Esophagus squamous epithelium (tissue), 5 donors: ENCODE measurements at places on chromosomes 5 and 9.

DNA sequence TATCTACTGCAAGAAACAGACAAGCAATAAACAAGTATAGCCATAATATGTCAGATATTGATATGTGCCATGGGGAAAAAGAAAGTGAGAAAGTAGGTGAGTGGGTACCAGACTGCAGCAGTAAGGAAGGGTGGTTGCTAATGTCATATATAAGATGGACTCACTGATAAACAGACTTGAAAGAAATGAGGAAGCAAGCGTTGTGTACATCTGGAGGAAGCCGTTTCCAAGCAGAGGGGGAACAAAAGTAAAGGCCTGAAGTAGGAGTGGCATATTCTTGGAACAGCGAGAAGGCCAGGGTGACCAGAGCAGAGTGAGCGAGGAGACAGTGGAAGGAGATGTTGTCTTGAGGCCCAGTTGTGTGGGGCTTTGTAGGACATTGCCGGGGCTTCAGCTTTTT lies 142.2 kb upstream of the MAP3K1 start:
- H3K36me3 ChIP-seq: no peaks in the 10 kb centered on the region
- no peak for DNase-seq
- no peak overlapping the region for H3K27ac ChIP-seq
- no peaks in the 10 kb centered on the region for H3K27me3 ChIP-seq
- H3K4me1 ChIP-seq: peaks cover 67% of the 10 kb centered on the region
- no peak overlapping the region for H3K4me3 ChIP-seq

GRCh38 chr9:26158631-26159150 lies 480.4 kb upstream of the TUSC1 start:
- no peak overlapping the region for H3K4me3 ChIP-seq
- H3K4me1 ChIP-seq: no peaks in the 10 kb centered on the region
- no peaks in the 10 kb centered on the region for H3K27me3 ChIP-seq
- no peak overlapping the region for H3K27ac ChIP-seq
- no peaks in the 10 kb centered on the region for H3K36me3 ChIP-seq

DNA sequence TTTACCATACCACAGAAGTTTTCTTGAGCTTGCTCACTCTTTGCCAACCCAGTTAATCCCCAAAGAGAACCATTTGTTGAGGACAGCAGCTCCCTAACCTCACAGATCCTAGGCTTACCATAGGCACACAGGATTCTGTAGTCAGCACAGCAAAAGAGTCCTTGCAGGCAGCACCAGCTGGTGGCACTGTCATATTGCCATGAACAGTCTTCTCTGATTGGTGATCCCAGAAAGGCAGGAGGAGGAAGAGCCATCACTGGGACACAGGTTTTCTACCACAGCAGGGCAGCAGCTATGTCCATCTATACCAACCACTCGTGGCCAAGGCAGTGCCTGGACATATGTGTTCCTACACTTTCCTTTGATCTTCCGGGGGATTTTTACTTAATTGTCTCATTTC lies 297.1 kb upstream of the CD180 start:
- peaks cover 30% of the 10 kb centered on the region for H3K4me1 ChIP-seq
- peak overlapping the region; percentile 35 for H3K27ac ChIP-seq
- H3K4me3 ChIP-seq: no peak overlapping the region
- no peaks in the 10 kb centered on the region for H3K36me3 ChIP-seq

DNA sequence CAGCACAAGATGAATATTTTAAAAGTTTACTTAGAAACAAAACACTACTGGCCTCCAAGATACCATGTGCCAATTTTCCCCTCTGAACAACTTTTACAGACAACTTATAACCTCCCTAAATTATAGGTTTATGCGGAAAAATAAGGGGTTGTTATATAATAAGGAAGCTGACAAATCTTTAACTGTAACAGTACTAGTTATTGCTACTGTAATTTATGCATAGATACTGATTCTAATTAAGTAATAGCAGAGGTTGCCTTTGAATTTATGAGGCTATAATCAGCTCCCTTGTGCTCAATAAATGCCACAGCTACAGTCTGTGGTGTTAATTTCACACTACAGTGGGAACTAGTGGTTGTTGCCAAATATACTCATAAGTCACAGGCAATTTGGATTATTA lies 291.3 kb upstream of the PCSK5 start:
- H3K4me3 ChIP-seq: no peak overlapping the region
- DNase-seq: no peak
- no peak overlapping the region for H3K27ac ChIP-seq
- no peaks in the 10 kb centered on the region for H3K36me3 ChIP-seq
- H3K27me3 ChIP-seq: no peaks in the 10 kb centered on the region

DNA sequence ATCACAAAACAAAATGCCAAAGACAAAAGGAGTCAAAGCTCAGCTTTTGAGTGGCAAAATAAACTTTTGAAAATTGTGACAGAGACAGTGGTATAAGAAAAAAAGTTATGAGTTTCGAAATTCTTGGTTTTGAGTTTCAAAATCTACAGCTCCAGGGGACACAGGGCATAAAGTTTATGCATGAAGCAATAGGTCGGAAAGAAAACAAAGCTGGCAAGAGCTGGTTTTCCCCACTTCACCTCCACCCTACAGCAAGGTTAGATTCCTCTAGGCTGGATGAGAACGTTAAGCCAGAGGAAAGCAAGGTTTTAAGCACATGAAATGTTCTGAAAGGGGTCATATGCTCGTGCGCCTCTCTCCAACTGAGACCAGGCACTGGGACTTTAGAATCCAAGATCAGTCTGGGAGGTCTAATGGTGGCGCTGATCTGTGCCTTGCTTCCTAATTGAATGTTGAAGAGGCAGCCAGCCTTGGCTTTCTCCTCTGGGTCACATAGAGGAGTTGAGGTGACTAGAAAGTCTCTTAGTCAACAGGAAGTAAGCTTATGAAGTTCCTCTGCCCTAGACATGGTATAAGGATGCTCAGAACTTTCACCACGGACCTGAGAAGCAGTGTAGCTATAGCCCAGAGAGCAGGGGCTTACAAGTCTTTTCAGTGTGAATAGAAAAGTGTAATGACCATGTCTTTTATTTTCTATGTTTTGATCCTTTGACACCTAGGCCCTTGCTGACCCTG lies 167.7 kb upstream of the DMAC1 start:
- no peak for DNase-seq
- no peaks in the 10 kb centered on the region for H3K27me3 ChIP-seq
- H3K27ac ChIP-seq: no peak overlapping the region
- H3K36me3 ChIP-seq: no peaks in the 10 kb centered on the region

DNA sequence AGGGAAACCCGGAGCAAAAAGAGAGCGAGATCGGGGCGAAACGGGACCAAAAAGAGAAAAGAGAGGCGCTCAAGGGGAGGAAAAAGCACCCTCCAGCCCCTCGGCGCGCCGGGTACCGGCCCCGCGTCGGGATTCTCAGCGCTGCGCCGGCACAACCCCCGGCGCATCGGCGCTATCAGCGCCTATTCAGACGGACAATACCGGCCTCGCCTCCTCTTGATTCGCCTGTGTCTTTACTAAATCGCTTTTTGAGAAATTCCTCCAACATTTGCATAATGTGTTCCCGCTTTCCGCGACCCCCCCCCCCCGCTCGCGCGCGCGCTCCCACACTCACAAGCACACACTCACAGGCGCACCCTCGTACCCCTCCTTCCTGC lies 578 bp downstream of the LHX6 start:
- peaks cover 27% of the 10 kb centered on the region for H3K4me1 ChIP-seq
- H3K27me3 ChIP-seq: peaks cover 32% of the 10 kb centered on the region
- DNase-seq: no peak
- H3K4me3 ChIP-seq: peak overlapping the region; percentile 67
- no peak overlapping the region for H3K27ac ChIP-seq
- no peaks in the 10 kb centered on the region for H3K36me3 ChIP-seq

GRCh38 chr5:122870219-122870856 lies 24.9 kb downstream of the SNX24 start:
- no peak overlapping the region for H3K27ac ChIP-seq
- H3K4me1 ChIP-seq: no peaks in the 10 kb centered on the region
- DNase-seq: no peak

DNA sequence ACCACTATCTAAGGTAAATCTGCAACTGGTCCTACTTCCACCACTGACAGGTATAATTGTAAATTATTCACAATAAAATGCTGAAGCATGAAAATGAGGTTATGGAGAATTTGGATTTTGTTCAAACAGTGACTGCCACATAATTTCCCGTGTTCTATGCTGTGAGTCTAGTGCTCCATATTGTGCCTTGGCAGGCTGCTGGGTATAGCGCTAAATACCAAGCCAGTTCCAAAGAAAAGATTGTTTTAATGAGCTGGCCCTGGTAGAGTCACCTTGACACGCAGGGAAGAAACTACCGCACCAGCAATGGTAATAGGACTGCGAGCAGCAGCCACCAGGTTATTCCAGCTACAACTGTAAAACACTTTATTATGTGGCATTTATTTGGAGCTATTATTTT lies 30.4 kb downstream of the PSMB7 start:
- H3K4me3 ChIP-seq: no peak overlapping the region
- no peak overlapping the region for H3K27ac ChIP-seq
- no peak for DNase-seq
- H3K36me3 ChIP-seq: no peaks in the 10 kb centered on the region
- no peaks in the 10 kb centered on the region for H3K27me3 ChIP-seq
- H3K4me1 ChIP-seq: peaks cover 19% of the 10 kb centered on the region

GRCh38 chr5:515273-515836 lies 8.9 kb downstream of the SLC9A3 start:
- H3K36me3 ChIP-seq: no peaks in the 10 kb centered on the region
- H3K27ac ChIP-seq: peak overlapping the region; percentile 5
- no peak overlapping the region for H3K4me3 ChIP-seq
- no peak for DNase-seq
- peaks cover 74% of the 10 kb centered on the region for H3K27me3 ChIP-seq

- H3K4me1 ChIP-seq: peaks cover 17% of the 10 kb centered on the region
- H3K27me3 ChIP-seq: no peaks in the 10 kb centered on the region
- no peaks in the 10 kb centered on the region for H3K36me3 ChIP-seq
- DNase-seq: no peak
- no peak overlapping the region for H3K27ac ChIP-seq
These were observed 197.6 kb downstream of the KDM4C start for GRCh38 chr9:6955251-6955921.

DNA sequence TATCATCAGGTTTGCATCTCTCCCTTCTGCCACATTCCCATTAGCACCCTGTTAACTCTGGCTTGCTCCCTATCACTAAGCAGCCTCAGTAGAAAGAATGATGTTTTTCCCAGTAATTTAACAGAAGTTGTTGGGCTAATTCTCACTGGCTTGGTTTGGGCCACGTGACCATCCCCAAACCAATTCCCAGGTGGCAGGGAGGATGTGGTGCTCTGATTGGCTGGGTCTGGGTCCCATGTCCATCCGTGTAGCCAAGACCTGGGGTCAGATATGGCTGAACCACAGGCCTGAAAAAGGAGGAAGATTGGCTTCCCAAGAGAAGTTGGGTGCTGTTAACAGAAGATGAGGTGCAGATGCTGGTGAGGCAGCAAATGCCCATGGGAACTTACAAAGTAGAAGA lies 122.0 kb downstream of the BOD1 start:
- no peak overlapping the region for H3K27ac ChIP-seq
- H3K27me3 ChIP-seq: no peaks in the 10 kb centered on the region
- no peaks in the 10 kb centered on the region for H3K36me3 ChIP-seq
- peaks cover 21% of the 10 kb centered on the region for H3K4me1 ChIP-seq
- DNase-seq: no peak

DNA sequence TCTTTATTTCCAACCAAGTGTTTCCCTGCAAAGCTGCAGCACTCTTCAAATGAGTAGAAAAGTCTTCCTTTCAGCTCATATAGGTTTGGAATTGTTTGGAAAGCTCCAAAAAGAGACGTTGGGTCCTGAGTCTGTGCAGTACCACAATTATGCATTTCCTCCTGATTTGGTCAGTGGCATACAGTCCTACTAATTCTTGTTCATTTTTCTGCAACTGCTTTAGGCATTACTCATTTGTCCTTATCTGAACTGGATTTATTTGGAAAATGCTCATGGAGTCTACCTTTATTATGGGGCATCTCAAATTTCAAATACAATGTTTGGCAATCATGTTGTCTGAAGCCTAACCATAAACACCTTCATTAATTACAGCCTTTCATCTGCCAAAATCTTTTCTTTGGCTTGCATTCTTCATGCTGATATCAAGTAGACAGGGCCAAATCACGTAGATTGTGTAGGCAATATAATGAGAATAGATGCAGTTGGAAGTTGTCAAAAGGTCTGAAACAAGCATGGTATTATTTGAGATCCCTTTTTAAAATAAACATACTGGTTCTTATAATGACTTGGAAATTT lies 232.8 kb downstream of the TLE1 start:
- no peak for DNase-seq
- no peak overlapping the region for H3K27ac ChIP-seq
- no peaks in the 10 kb centered on the region for H3K36me3 ChIP-seq
- H3K4me3 ChIP-seq: no peak overlapping the region
- H3K27me3 ChIP-seq: no peaks in the 10 kb centered on the region

- H3K27ac ChIP-seq: no peak overlapping the region
- no peak for DNase-seq
- H3K4me3 ChIP-seq: no peak overlapping the region
- H3K36me3 ChIP-seq: no peaks in the 10 kb centered on the region
- no peaks in the 10 kb centered on the region for H3K4me1 ChIP-seq
- no peaks in the 10 kb centered on the region for H3K27me3 ChIP-seq
These were observed 75.7 kb upstream of the FBN2 start for GRCh38 chr5:128613766-128614165.

DNA sequence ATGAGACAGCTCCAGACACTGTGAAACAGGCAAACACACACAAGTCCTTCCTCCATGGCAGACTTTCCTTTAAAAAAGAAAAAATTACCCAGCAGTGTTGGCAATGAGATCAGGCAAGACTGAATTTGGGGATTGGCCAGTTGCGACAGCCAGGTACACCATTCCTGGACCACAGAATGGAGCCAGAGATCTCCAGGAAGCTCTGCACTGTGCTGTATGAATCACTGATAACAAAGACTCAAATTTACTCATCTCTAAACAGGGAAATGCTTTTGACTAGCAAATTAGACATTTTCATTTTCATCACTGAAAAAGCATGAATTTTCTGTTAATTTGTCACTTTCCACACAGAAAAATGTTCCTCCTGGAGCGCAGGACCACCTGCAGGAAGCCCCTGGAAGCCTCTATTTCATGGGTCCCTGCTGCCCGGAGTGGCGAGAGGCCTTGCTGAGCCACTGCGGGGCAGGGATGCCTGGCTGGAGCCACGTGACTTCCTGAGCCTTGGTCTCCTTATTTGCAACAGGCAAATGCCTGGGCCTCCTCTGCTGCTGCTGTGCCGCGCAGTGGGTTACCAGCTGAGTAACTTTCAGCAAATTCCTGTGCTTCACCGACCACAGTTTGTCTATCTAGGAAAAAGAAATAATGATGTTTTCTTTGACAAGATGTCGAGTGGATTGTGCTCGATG lies 185.9 kb upstream of the ZNF618 start:
- peaks cover 9% of the 10 kb centered on the region for H3K27me3 ChIP-seq
- DNase-seq: no peak
- no peaks in the 10 kb centered on the region for H3K4me1 ChIP-seq
- H3K4me3 ChIP-seq: no peak overlapping the region
- no peaks in the 10 kb centered on the region for H3K36me3 ChIP-seq
- no peak overlapping the region for H3K27ac ChIP-seq
